ENCODE measurements at places on chromosomes 7 and 10.

DNA sequence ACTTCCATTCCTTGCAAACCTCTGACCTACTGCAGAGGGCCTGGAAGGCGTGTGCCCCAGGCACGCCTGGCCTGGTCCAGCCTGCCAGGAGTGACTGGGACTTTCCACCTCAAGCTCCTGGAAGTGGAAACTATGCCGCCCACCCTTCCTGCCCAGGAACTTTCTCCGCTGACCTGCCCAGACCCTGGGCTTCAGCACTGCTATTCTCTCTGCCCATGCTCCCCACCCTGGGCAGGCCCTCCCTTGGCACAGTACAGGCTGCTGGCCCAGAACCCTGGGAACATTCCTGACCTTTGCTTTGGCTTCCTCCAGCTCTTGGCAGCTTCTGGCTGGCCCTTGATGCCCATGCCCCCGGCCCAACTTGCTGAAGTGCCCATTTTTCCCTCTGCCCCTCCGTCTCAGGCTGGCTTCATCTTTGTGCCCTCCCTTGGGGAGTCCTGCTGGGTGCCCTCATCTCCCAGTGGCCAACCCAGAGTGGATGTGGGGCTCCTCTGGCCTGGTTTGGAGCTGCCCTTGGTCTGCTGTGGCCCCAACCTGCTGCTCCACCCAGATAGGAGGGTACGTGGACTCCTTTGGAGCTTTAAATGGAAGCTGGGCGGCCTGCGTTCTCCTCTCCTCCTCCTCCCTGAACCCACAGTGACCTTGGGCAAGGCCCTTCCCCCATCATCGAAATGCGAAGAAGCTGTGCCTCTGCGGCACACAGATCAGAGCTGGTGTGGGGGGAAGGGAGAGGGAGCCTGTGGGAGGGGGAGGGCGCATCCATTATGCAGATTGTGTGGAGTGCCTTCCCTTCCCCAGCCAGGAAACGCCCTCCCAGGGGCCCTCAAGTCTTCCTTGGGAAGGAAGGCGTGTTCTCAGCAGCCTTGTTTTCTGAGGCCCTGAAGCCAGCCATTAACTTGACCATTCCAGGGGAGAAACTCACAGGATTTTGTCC is 3.4 kb downstream of the MMRN2 start:
- DNase-seq = no peak

DNA sequence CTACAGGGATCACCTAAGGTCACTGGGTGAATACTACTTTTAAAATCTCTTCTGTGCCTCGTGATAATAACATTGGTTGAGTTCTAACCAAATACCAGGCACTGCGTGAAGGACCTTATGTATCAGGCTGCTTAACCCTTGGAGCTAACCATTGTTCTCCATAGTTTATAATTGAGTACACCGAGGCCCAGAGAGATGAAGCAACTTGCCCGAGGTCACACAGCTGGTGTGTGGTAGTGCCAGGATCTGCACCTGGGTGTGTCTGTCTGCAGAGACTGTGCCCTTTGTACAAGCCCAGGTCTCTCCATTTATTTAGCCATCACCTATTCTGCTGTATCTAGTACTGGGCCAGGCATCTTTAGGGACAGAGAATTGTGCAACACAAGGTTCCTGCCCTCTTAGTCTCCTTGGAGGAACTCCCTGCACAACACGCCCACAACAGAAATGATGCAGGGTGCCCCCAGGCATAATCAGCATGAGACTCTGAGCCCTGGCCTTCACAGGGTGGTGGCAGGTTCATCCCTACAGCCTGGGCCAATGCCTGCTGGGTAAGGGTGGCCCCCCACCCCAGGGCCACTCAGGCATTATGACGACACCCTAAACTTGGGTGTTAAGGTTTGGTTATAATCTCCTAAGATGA is 31.5 kb downstream of the UNC5B start:
- no peak for DNase-seq

DNA sequence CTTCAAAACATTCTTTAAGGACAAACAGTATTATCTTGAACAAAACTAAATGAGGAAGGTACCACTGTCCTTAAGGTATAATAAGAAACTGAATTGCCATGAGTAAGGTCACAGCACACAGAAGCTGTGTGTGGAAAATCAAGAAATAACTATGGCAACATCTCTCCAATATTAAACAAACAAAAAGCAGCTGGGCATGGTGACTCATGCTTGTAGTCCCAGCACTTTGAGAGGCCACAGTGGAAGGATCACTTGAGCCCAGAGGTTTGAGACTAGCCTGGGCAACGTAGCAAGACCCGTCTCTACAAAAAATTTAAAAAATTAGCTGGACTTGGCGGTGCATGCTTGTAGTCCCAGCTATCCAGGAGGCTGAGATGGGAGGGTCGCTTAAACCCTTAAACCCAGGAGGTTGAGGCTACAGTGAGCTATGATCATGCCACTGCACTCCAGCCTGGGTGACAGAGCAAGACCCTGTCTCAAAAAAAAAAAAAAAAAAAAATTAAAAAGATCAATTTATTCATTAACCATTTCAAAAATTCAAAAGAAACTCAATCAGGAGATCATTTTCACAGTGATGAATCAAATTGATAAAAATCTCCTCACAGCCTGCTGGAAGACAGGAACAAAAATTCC is 195.4 kb downstream of the SKIDA1 start:
- DNase-seq = no peak

DNA sequence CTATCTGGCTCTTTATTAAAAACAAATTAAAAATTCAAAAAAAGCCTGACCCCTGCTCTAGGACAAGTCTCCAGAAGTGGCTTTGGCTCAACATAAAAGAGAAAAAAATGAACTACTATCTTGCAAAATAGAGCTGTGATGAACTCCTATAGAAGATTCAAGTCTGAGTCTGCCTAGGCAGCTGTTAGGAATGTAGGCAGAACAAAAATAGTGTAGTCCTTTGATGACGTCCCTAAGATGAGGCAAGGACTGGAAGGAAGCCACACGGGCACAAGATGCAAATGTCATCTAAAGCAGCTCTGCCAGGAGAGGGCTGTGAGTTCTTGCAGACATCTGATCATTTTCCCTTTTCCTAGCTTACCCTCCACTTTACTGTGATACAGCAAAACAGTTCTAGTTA is 20.5 kb downstream of the ASNS start:
- no peak for DNase-seq

DNA sequence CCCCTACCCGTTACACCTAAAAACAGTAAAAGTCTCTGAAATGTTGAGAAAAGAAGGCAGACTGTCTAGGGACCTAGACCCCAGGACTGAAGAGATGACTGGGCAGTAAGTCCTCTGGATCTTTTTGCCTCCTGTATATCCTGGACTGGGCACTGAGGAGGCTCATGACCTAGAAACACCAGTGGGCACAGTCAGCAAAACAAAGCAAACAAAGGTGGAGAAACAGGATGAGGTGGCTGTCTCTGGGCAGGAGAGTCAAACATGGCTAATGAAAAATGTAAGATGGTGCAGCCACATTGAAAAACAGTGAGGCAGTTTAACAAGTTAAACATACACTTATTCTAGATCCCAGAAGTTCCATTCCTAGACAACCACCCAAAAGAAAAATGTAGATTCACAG is 45.9 kb downstream of the AKR1C4 start:
- no peak for DNase-seq

- DNase-seq = no peak
Observed at GRCh38 chr10:131849591-131850382, 51.0 kb upstream of the PPP2R2D start.

DNA sequence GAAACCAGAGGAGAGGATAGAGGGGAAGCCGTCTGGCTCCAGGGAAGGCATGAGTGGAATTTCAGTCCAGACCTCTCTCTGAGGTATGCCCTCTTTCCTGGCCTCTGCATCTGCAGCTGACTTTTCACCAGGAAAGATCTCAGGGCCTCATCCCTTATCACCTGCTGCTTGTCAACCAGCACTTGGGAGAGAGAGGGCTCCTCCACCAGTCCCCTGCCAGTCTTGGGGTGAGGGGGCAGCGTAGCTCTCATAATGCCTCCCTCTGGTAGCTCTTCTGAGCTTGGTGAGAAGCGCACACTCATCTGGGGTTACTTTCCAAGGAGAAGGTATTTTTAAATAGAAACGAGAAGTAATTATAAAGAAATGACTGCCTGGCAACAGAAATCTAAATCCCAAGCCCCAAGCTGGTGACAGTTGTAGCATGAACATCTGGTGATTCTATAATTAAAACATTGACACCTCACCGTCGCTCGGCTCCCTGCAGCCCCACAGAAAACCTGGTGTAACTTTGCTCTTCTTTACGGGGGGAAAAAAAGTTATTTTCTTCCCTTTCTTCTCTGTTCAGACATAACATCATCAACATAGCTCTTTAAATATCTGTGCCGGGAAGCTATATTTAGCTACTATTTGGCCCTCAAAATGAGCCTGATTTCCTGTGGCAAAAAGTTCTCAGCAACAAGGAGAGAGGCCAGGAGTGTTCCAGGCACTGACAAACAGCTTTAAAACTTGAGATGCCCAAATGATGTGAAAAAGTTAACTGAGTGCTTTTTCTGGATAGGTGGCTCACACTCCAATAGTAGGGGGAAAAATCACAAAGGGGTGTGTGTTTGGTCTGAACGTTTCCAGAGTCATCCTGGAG is 26.9 kb downstream of the HIP1 start:
- DNase-seq = no peak

DNA sequence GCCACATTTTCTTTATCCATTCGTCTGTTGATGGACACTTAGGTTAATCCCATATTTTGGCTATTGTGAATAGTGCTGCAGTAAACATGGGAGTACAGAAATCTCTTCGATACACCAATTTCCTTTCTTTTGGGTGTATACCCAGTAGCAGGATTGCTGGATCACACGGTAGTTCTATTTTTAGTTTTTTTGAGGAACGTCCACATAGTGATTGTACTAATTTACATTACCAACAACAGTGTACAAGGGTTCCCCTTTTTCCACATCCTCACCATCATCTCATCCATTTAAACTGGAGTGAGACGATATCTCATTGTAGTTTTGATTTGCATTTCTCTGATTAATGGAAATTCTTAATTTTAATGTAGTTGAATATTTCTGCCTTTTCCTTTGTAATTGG is 19.3 kb downstream of the VKORC1L1 start:
- DNase-seq = no peak

GRCh38 chr7:135924302-135924701 is 52.9 kb downstream of the MTPN start:
- DNase-seq = no peak

DNA sequence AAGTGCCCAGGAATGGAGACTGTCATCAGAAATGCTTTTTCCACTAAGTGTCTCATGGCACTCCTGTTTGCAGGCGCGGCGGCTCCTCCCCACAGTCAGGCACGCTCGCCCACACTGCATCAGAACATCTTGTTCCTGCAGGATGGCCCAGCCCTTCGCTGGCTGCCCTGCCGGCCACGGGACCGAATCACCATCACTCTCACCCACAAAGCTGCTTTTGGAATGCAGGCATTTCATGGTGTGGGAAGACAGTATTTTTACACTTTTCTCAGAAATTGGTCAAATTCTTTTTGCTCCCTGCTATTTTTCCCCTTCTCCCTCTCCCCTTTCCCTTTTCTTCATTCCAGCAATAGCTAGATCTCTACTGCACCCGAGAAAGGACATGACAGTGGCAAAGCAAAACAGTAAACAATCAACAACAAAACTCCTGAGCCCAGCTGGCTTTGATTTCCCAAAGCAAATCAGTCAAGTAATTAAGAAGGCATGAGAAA is 176.1 kb upstream of the TNS3 start:
- no peak for DNase-seq

DNA sequence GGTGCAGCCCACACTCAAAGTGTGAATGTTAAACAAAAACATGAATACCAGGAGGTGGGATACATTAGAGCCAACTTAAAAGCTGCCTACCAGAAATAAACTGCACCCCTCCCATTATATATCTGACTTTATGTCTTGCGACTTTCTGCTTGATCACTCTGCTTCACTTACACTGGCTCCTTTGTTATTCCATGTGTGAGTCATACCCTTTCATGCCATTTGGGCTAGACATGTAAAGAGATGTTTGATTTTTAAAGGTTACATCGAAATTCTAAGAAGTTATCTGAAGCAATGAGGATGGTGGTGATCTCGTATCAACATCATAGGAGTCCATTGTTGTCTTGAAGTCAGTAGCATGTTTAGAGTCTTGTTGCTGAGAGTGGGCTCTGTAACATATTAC is 31.6 kb upstream of the ETV1 start:
- no peak for DNase-seq

DNA sequence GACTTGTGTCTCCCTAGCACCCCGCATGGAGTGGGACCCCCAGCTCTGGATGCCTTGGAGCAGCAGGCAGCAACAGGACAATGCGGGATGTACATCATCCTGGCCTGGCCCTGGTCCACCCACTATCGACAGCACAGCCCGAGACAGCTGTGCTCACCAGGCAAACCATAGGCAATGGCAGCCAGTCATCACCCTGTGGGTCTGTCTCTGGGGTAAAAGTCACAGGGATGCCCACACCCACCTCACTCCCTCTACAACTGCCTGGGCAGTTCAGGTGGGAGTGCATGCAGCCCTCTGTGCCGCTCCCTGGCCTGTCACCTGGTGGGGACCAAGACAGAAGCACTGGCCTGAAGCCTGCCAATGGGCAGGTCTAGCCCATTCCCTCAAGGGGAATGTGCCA is 147.8 kb downstream of the GRID1 start:
- DNase-seq = no peak

DNA sequence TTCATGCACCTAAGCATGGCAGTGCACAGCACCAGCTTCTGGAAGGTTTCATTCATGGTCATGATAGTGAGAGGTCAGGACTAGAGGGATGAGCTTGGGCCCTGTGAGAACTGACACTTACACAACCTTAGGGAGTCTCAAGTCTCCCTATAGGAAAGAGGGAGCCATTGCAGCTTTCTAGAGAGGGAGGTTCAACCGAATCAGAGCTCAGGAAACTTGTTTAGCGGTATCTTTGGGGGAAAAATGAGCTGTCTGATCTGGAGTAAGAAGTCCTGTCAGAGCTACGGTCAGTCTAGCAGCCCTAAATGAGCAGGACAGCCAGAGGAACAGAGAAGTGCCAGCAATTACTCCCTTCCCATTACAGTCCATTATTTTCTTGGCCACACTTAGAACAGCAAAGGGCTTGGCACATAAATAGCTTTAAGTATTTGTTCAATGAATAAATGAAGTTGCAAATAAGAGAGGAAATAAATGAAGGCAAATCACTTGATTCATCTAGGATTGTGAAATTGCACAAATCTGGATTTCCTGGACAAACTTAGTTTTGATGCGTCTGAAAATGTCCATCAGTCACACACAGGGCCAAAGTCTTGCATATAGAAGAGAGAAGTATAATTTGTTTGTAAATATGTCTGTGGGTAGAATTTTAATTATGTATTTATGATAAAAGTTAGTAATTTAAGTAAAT is 262.0 kb downstream of the GLI3 start:
- DNase-seq = no peak
